ENCODE measurements at places on chromosomes 2 and 18. TPM values are rescaled to one million over a fixed set of nuclear protein-coding genes. Genes with fewer than 3 reads are reported as not detected.

- DNase-seq, result no peak
Measured at GRCh38 chr18:919078-919477, 14.4 kb downstream of the ADCYAP1 start.

The EN1 gene
- total RNA-seq, result under 0.01 TPM

The SCYGR3 gene
- total RNA-seq, result not detected

GRCh38 chr2:65638443-65638842 lies 206.0 kb upstream of the SPRED2 start:
- no peak for DNase-seq

DNA sequence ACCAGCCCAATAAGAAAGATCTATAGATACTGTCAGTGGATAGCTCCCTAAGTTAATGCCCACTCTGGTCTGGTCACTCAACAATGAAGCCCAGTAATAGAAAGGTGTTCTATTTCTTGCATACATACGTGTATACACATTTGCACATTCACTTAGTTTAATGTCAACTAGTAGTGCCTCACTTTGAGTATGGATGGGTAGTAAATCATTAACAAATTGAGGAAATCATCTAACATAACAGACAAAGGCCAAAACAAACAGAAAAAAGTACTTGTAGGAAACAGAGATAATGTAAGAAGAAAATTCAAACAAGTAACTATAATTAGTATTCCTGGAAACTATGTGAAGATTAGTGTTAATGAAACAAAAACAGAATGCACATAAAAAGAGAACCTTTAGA lies 13.3 kb upstream of the CCDC195 start:
- no peak for DNase-seq

DNA sequence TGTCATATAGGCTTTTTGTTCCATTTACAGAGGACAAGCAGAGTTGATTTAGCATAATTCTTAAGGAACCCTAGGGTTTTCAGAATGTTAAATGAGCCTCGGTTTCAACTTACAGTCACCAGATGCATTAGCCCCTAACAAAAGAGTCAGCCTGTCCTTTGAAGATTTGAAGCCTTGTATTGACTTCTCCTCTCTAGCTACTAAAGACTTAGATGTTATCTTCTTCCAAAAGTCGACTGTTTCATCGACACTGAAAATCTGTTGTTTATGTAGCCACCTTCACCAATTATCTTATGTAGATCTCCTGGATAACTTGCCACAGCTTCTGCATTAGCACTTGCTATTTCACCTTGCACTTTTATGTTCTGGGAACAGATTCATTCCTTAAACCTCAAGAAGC lies 31.6 kb upstream of the SOX11 start:
- DNase-seq, result no peak

The GALR1 gene
- total RNA-seq, result not detected

GRCh38 chr18:22694954-22695353 lies 238.2 kb upstream of the RBBP8 start:
- peak; percentile 96 for DNase-seq
